ENCODE measurements at places on chromosomes 12 and 14. TPM values are rescaled to one million over a fixed set of nuclear protein-coding genes. Genes with fewer than 3 reads are reported as not detected.

SART3 gene
- 29.7 TPM for total RNA-seq

IL23A gene
- not detected for total RNA-seq

CD163L1 gene
- total RNA-seq = 0.29 TPM

RIMKLB gene
- total RNA-seq = 7.6 TPM

DHRS4 gene
- 83.0 TPM for total RNA-seq

ESPL1 gene
- total RNA-seq = 7.2 TPM

KLRD1 gene
- total RNA-seq = under 0.01 TPM

RPAP3 gene
- total RNA-seq = 13.0 TPM

PTCSC3 gene
- not detected for total RNA-seq

TAS2R9 gene
- total RNA-seq = not detected

RAPGEF3 gene
- total RNA-seq = 4.3 TPM

SLC17A8 gene
- 0.29 TPM for total RNA-seq

AQP6 gene
- not detected for total RNA-seq

TPPP2 gene
- total RNA-seq = not detected

MANSC4 gene
- not detected for total RNA-seq

TMEM229B gene
- 0.58 TPM for total RNA-seq

LMO3 gene
- 0.58 TPM for total RNA-seq

ACRBP gene
- total RNA-seq = 0.18 TPM

BHLHE41 gene
- 2.6 TPM for total RNA-seq

SYCP3 gene
- not detected for total RNA-seq

MIP gene
- not detected for total RNA-seq

CLEC4D gene
- not detected for total RNA-seq

SIRT4 gene
- 0.35 TPM for total RNA-seq

PIWIL1 gene
- total RNA-seq = not detected

CCDC88C gene
- total RNA-seq = 0.29 TPM

SRRM4 gene
- total RNA-seq = not detected

IFNG-AS1 gene
- total RNA-seq = not detected

TAS2R30 gene
- total RNA-seq = not detected

Measured in myometrial cell (primary cell).